ENCODE measurements at places on chromosomes 6 and 20.

DNA sequence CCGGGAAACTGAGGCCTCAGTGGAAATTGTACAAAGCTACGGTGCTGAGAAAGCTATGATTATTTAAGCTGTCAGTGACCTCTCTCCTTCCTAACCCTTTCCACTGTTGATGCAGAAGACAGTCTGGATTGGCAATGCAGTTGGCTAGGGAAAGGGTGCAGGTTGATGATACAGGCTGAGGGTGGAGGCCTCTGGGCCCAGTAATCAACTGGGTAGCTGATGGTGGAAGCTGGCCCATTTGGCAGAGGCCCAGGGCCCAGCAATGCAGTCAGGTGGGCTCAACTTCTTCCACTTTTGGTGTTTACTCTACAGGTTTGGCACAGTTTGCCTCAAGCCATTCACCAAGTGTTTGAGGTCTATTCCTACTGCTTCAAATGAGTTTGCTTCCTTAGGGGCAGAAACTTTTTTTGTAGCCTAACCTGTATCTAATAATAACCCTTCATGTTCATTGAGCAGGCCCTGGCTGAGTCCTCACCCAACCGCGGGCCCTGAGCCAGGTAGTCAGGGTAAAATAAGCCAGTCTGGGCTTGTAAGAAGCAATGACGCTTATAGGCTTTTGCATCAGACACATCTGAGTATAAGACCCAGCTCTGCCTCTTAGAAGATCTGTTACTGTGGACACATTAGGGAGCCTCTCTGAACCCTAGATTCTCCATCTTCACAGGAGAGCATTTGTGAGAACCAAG lies 12.1 kb downstream of the BCL2L1 start:
- DNase-seq: no peak

DNA sequence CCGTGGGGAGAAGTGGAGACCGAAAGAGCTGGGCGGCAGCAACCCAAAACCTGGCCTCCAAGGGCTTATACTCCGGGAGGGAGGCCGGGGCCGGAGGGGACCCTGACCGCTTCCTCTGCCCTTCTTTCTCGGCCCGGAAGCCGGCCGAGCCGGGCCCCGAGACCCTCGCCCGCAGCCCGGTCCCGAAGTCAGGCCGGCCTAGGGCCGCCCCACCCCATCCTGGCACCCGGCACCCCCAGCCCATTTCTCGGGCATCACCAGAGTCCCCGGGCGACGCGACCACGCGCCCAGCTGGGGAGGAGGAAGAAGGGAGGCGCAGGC lies 572 bp upstream of the ZDHHC14 start:
- DNase-seq: no peak

GRCh38 chr6:157976345-157977175 lies 5.1 kb upstream of the SYNJ2 start:
- no peak for DNase-seq

- DNase-seq: peak; percentile 54
Observed at GRCh38 chr6:55980627-55981211, 105.3 kb upstream of the BMP5 start.

Measured in right renal pelvis (tissue), 4 donors.